ENCODE measurements at places on chromosomes 6 and 20.
A peak's percentile ranks its signal among the peaks of the same experiment; 100 is the strongest.

DNA sequence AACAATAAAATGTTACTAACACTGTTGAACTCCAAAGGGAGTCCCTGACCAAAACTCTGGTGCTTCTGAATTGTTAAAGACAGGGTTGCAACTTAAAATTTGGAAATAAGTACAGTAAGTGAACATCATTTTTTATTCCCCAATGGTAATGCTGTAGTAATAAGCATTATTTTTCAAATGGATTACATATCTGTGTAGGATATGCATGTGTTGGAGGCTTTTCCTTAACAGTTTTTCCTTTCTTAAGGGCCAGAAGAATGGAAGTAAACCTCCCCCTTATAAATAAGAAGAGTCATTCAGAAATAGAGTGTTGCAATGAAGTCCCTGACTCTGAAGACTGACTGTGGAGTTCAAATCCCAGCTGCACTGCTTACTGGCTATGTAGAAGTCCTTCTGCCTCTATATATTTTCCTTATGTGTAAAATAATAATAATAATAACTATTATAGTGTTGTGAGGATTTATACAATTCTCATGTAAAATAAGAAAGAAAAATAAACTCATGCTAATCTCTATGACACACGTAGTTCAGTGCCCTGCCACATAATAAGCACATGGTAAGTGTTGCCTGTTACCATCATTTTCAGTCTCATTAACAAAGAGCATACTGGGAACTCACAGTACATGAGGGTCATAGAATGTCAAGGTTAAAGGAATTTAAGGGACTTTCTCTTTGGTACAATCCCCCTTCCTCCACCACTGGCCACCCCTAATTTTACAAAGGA, 129.8 kb upstream of the SMLR1 start:
- peak; percentile 14 for DNase-seq

DNA sequence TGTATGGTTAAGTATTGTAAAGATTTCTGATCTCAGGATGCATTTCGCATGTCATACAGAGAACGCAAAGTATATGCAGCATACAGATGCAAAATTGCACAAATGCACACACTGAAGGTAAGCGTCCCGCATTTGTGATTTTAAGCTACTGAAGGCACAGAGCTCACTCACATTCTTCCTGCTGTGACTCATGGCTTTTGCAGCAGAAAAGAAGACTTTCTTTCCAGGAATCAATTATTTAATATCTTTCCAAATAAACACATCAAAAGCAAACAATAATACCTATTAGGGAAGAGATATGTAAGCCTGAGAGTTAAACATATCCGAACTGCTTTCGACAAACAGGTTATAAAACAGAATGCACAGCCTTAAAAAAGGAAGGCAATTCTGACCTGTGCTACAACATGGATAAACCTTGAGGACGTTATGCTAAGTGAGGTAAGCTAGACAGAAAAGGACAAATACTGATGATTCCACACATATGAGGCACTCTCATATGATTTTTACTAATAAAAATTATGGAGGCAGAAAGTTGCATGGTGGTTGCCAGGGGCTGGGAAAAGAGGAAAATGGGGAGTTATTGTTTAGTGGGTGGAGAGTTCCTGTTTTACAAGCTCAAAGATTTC, 109.0 kb downstream of the TFAP2A start:
- DNase-seq: no peak

GRCh38 chr6:98823428-98824161, 10.8 kb upstream of the POU3F2 start:
- no peak for DNase-seq

DNA sequence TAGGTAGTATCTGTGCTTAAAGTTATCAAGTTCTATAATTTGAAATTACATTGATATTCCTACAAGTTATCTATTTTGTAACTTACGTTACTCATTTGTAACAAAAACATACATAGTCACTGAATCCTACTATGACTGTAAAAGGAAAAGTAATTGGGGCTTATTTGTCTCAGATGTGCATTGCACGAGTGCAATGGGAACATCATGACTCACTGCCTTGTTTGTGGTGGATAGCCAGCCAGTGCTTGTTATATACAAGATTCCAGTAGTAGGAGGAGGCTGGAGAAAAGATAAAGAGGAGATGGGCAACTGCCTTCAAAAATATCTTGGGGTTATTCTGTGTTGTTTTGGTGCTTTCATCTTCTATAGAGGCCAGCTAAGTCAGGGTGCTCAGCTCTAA, 164.1 kb downstream of the RNF144B start:
- DNase-seq: no peak

DNA sequence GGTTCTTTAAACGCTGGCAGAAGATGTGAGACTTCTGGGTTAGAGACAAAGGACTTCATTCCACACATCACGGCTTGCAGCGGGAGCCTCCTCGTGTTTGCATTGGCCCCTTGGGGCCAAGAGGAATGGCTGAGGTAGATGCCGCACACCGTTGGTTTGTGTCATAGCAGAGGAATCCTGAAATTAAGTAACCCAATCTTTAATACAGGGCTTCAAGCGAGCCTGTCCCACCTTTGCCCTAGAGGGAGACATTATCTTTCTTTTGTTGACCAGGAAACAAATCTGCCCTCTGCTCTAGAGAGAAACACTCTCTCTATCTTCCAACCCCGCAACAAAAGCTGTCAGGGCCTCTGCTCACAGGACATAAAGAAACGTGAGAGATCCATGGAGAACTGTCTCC, 277.5 kb upstream of the ZFP64 start:
- DNase-seq: no peak

DNA sequence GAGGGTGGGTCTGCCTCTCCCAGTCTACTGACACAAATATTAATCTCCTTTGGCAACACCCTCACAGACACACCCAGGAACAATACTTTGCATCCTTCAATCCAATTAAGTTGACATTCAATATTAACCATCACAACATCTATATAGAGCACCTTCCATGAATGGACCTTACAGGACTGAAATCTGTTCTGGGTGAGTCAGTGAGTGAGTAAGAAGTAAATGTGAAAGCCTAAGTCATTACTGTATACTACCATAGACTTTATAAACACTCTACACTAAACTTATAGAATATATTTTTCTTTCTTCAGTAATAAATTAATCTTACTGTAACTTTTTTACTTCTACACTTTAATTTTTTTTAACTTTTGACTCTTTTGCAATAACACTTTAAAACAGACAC, 993.8 kb upstream of the MAP3K7 start:
- no peak for DNase-seq

DNA sequence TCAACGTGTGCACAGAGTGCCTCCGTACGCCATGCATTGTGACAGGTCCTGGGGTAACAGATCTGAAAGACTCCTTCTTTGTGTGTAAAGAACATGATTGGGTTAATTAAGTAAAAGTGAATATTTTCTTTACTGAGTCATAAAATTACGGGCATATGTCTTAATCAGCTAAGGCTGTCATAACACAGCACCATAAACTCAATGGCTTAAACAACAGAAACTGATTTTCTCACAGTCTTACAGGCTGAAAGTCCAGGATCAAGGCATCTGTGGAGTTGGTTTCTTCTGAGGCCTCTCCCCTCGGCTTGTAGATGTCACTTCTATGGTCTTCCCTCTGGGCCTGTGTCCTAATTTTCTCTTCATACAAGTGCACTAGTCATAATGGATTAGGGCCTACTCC, 176.9 kb downstream of the MTFR2 start:
- no peak for DNase-seq

DNA sequence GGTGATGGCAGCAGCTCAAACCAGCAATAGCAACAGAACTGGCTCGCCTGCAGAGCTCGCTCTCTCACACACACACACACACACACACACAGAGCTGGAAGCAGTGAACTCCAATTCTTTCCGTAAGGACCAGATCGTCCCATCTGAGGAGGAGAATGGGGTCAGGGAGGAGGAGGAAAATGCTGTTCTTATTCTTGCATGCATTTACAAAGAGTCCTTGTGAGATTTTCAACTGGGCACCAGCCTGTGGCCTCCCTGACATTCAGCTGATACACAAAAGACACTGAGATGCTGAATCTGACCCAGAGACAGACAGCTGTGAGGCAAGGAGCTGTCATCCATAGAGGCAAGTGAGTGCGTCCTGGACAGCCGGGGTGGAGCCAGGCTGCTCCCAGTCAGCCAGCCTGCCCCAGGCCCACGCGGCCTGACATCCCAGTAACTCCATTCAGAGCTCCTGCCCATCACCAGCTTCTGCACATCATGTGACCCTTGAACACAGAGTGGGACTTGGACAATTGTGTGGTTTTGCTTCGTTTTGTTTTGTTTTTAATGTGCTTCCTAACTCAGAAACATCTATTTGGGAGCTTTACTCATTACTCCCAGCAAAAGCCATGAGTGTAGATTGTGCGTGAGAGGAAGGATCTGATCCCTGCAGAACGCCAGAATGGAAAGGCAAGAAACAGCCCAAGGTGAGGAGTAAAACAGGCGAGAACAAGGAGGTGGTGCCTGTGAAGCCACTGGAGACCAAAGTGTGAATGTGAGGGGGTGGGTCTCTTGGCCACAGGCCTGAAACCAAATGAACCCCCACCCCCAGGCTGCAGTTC, 2.1 kb downstream of the SERPINB9 start:
- DNase-seq: no peak

DNA sequence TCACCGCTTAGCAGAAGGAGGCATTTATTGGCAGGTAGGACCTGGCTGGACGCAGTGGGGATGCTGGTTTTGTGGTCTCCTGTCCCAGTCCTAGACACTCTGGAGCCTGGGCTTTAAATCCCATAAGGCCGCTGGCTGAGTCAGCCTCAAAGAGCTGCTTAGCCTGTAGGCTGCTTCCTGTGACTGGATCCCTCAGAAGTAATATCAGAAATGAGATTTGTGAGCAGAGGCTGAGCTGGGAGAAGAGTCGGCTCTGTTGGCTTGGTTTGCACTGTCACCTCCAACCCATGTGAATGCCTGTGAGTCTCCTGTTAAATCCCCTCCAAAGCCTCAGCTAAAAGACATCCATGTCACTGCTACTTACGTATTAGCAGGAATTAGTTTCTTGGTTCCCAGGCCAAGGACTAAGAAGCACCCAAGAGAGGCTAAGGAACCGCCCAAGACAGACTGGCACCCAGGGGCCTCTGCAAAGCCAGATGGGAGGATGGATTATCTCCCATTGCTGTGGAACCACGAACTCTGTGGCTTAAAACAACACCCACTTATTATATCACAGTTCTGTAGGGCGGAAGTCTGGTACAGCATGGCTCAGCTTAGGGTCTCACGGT, 289.4 kb downstream of the CDC5L start:
- no peak for DNase-seq

DNA sequence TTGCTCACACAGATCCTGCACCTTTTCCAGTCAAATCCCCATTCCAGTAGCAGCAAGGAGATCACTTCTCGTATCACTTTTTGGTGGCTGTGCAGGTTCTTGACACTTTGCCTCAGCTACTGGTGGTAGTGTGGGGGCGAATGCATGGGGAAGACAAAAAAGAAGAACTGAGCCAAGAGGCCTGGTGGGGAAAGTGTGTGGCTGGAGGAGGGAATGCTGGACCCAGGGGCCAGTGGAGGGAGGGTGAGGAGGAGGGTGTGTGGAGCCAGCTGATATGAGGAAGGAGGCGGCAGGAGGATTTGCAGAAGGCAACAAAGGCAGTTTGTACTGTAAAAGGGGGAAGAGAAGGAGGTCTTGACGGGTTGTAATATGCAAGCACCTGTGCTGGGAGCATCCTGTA, 15.7 kb upstream of the HLA-C start:
- DNase-seq: no peak

DNA sequence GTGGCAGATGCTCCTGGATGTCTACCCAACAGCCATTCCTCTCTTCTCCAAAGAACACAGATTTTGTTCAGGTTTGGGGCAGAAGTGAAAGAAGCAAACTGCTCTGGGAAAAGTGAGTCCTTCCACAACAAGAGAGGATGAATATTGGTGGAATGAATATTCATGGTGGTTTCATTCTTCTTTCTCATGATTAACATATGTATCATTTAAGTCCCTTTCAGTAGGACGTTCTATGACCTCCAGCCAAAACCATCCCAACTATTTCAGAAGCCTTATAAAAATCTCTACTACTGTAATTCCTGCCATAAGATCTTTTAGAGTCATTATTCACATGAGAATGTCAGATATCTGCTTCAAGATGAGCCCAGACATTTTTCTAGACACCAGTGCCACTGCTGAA, 44.4 kb downstream of the MDN1 start:
- DNase-seq: no peak

GRCh38 chr6:22512686-22513427, 56.5 kb upstream of the HDGFL1 start:
- no peak for DNase-seq

DNA sequence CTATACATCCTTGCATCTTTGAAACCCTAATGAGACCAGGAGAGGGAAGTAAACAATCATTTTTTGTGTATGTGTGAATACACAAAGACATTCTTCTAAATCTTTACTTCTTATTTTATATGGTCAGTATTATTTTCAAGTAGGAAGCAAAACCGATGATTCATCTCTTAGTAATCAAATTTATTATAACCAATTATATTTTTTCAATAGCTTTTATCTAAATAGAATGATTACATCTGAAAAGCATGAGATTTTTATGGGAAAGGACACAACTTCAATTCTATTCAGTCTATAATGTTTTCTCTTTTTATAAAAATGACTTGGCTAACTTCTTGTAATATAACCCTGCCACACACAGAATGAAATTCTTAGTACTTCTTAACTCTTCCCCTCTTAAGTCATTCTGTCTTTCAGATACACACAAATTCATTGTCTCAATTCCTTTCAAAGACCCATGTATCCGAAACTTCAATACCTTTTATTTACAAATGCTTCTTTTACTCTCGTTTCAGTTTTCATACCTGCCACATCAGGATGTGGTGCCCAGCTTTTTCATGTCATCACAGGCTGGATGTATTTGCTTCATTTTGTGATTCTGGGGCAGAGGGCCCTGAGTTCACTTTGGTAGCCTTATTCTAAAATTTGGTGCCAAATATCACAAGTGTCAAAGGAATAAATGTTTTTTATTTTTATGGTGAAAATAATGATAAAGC, 227.0 kb downstream of the PHF3 start:
- no peak for DNase-seq

GRCh38 chr6:100892693-100893092, 11.6 kb upstream of the ASCC3 start:
- no peak for DNase-seq

GRCh38 chr6:125924169-125924568, 32.4 kb upstream of the HINT3 start:
- DNase-seq: no peak

GRCh38 chr6:143732536-143732935, 54.8 kb downstream of the PHACTR2 start:
- no peak for DNase-seq

DNA sequence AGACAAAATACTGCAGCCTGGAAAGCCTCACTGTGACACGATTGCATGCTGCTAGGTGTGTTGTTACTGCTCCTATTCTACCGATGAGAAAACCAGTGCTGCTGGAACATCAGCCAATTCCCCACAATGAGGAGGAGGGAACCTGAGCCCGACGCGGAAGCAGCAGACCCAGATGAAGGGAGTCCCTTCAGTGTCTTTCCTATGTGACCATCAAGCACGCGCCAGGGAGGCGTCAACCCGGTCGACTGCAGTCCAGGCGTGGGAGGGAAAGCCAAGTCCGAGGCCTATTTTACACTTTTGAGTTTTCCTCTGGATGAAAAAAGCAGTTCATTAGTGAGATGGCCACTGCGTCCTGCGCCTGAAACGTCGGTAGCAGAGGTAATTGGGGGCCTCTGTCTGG, 63.3 kb downstream of the STK35 start:
- no peak for DNase-seq

Measured in CD4-positive, alpha-beta memory T cell (primary cell).